A549 treated with AZD2906 at 1 μM for 4 hours (cell line): ENCODE measurements at places on chromosomes 3 and 15. TPM values are rescaled to one million over a fixed set of nuclear protein-coding genes. Genes with fewer than 3 reads are reported as not detected.

Gene GOLGA6L7
- not detected in 5 replicates for total RNA-seq

Gene TAGLN3
- 0.05 TPM in 1 of 5 replicates, not detected in the others for total RNA-seq

Gene RBM5
- 28.7 to 33.8 TPM (median 33.2 TPM) in 5 replicates for total RNA-seq

Gene MORC1
- not detected in 5 replicates for total RNA-seq

Gene DPPA4
- not detected in 5 replicates for total RNA-seq

Gene HIGD2B
- total RNA-seq: not detected in 5 replicates

Gene HRG
- total RNA-seq: not detected in 5 replicates

Gene SPTSSB
- 0.01 TPM in 1 of 5 replicates, not detected in the others for total RNA-seq

Gene BTD
- 15.4 to 19.3 TPM (median 16.8 TPM) in 5 replicates for total RNA-seq

Gene MYO5C
- total RNA-seq: 4.8 to 6.6 TPM (median 5.9 TPM) in 5 replicates

Gene APOD
- total RNA-seq: 1.3 to 2.1 TPM (median 1.6 TPM) in 5 replicates

Gene DUOXA1
- total RNA-seq: 0.06 to 0.30 TPM (median 0.09 TPM) in 5 replicates

Gene NANOGP8
- not detected in 5 replicates for total RNA-seq

Gene CD86
- 0.07 TPM in 1 of 5 replicates, not detected in the others for total RNA-seq

Gene AHSG
- total RNA-seq: 0.05 to 0.12 TPM (median 0.06 TPM) in 4 of 5 replicates, not detected in the other

Gene IL17RD
- 0.56 to 1.2 TPM (median 0.97 TPM) in 5 replicates for total RNA-seq

Gene CP
- 3.4 to 7.4 TPM (median 6.1 TPM) in 5 replicates for total RNA-seq
